Frontal cortex (tissue), 4 donors: ENCODE measurements at places on chromosomes 5 and 9. TPM values are rescaled to one million over a fixed set of nuclear protein-coding genes. Genes with fewer than 3 reads are reported as not detected.

The SLC27A6 gene
- 2.0 TPM for total RNA-seq

The PTTG1 gene
- 12.6 TPM for total RNA-seq

GRCh38 chr9:127154003-127154389, 31.6 kb upstream of the ANGPTL2 start:
- DNase-seq, result no peak

GRCh38 chr9:133735415-133735775, 2.8 kb downstream of the SARDH start:
- DNase-seq, result no peak

DNA sequence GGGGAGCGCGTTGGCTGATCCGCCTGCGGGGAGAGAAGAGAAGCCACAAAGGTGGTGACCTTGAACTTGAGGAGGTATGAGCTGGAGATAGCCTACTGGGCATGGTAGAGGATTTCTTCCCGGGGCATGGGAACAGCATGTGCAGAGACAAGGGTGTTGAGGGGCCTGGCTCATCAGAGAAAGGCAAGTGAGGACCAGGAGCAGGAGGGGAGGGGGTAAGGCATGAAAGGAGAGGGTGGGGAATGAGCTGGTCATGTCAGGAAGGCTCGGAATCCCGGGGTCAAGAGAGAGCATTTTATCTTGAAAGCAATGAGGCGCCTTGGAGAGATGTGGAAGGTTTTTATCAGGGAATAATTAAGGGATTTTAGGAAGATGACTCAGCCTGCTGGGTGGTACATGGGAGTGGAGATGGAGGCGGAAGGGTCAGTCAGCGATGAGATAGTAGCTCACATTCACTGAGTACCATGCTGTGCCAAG, 121.1 kb downstream of the LHX2 start:
- no peak for DNase-seq

The PRRX2 gene
- total RNA-seq, result not detected

DNA sequence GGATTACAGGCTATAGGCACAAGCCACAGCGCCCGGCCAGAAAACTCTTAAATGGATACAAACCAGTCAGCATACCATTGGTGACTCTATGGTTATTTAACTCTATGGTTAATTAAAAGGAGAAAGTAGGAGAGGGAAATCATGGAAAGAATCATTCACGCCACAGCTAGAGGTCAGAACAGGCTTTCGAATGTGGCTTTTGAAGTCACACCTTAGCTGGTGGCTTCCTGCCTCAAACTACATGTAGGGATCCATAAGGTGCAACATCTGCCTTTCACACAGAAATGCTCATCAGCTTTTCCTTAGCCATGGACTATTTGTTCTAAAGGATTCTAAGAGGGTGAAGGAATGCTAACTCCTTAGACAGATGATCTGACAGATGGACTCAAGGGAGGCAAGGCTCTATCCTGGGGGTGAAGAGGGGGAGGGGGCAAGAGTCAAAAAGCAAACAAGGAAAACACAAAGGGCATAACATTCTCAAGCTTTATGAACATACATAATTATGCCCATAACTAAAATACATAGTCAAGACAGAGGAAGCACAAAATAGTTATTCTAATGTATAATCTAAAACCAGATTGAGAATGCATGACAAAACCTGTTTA, 130.9 kb downstream of the EFNA5 start:
- DNase-seq, result no peak

DNA sequence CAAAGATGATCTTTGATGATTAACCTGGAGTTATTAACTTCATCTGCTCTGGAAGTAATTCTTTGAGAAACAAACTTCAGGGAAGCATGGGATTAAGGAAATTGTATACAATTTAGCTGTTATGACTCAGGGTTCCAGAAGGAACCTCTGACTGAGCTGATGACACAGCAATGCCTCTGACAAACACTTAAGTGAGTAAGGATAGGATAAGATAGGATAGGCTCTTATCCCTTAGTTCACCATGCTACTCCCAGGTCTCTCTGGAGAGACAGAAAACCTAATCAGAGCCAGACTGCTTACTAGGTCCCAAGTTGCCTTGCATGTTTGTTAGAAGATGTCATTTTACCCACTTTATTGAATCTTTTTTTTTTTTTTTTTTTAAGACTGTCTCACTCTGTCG, 12.6 kb upstream of the TMEM38B start:
- DNase-seq, result no peak

- no peak for DNase-seq
These were observed 388 bp upstream of the MED10 start for GRCh38 chr5:6378766-6379103.

- no peak for DNase-seq
These were observed 58.1 kb downstream of the ABCA1 start for GRCh38 chr9:104869811-104870210.

DNA sequence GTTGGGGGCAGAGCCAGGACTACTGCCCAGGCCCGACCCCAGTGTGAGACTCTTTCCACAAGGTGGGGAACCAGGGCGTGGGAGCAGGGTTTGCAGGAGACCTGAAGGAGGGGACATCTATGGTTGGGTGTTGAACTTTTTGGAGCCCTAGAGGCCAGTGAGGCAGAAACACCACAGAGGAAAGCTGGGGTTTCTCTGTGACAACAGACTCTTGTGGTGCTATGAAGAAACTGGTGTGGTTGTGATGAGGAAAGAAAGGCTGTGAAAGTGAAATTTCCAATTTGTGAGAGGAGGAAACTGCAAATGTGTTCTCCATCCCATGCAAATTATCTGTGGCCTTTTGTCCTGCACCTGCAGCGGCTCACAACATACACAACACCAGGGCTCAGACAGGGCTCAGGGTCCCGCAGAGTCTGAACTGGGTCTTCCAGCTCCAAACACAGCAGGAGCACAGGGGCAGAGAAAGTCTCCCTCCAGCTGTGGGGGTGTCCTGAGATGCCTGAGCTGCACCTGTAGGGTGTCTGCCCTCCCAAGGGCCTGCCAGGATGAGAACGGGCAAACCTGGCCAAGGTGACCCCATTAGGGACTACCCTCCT, 51.4 kb upstream of the GRHPR start:
- DNase-seq, result no peak

The GPR21 gene
- 28.9 TPM for total RNA-seq

The PCDHA9 gene
- total RNA-seq, result 9.8 TPM

The OR1J2 gene
- not detected for total RNA-seq

DNA sequence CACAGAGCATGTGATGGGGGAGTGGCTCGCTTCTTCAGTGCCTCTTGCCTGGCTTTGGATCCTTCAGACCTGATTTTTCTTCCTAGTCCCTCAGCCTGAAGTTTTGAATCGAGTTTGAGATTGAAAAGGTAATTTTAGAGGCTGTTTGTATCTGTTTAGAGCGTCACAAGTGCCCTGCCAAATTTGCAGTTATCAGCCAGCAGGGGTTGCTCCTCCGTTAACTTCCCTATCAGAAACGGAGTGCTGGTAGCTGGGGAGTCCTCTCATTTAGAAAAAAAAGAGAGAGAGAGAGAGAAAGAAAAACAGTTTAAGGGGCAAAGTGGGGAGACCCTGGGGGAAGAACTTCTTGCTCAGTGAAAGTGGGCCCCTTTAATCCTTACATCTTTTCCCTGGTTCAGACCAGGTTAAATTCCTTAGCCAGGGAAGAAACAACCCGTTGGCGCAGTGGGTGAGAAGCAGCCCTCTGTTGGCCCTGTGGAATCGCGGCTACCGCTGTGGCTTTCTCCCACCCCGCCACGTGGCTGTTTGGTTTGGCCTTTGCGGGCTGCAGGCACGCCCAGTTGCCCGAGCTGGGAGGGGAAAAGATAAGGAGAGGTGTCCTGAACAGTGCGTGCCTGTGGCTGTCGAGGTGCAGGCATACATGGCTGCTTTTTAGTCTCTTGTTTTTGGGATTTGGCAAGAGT, 576.7 kb upstream of the ACO1 start:
- no peak for DNase-seq

DNA sequence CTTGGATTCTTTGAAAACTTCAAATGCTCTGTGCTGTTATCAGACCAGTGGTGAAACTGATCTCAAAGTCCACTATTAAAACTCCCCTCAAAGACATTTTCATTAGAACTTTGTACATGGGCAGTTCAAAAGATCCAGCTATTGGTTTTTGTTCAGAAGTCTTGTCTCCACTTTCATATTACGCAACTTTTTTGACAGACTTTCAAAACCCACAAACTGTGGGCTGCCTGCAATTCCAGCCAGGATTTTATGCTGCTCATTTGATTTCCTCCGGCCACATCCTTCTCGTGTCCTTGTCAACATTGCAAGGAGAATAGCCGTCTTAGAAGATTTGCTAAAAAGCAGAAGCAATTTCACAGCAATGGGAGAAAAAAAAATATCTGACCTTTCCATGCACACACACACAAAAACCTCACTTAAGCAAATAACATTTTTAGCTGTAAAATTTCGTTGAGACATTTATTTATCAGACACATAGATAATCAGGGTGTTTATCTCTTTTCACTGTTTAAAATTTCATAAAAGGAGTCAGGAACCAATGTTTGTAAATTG, 1990.5 kb downstream of the MAT2B start:
- DNase-seq, result no peak

The PCDHGB2 gene
- 6.1 TPM for total RNA-seq

GRCh38 chr9:108530141-108530540, 325.6 kb downstream of the ACTL7B start:
- DNase-seq, result no peak

DNA sequence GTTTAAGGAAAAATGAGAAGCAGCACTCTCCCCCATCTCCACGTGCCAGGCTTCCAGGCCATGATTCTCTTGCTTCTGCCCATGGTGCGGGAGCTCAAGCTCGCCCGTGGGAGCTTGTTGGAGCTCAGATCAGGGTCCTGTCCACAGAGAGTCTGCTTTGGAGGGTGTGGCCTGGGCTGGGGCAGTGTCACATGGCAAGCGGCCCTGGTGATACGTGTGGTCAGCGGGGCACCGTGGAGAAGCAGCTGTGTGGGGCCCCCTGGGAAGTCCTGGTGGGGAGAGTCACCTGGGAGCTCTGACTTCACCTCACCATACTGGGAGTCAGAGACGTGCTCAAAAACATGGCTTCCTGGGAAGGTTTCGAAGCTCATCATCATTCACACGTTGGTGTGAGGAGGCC, 275.3 kb downstream of the GADD45G start:
- DNase-seq, result no peak

DNA sequence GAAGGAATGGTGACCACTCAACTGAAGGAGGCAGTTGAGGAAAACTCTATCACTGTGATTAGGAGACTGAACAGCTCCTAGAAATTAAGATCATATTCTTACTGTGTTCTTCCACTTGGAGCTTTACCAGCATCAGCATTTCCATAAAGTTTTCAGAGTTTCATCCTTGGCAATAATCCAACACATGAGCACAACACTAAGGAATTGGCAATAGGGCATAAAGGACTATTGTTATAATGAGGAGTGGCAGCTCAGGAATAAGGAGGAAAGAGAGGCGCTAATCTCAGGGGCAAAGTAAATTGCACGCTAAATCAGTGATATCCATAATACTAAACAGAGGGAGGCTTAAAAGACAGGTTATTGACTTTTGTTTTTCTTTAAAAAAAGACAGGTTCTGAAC, 338.9 kb downstream of the EFNA5 start:
- DNase-seq, result no peak

DNA sequence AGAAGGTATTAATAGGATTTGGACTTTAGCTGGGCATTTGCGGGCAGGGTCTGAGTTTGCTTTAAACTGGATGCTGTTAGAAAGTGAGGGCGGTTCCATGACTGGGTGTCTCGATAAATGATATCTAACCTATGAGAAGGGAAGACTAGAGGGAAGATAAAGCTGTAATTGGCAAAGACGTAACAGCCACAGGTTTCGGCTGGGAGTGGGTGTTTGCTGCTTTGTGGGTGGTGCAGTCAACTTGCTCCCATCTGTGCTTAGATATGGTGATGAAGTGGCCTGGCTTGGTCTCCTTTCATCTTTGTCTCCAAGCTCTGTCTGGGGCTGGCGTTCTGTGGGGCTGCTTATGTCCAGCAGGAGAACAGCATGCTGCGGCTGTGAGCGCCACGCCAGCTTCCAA, 23.3 kb downstream of the OR2V1 start:
- DNase-seq, result no peak

DNA sequence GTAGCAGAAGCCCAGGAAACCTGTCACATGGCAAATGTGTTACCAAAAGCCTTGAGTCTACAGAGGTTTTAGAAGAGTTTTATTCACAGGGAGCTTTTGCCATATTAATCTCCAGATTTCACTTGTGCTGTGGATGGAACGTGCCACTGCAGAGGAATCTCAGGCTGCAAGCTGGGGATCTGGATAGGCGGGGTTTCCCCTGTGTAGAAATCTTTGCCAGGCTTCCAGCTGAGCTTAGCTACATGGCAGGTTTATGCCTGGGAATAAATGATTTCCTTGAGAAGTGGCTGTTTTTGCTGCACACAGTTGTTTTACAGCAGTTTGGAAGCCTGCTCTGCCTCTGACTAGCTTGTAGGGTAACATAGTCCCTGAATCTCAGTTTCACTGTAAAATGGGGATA, 224.6 kb upstream of the PLPPR1 start:
- DNase-seq, result no peak

DNA sequence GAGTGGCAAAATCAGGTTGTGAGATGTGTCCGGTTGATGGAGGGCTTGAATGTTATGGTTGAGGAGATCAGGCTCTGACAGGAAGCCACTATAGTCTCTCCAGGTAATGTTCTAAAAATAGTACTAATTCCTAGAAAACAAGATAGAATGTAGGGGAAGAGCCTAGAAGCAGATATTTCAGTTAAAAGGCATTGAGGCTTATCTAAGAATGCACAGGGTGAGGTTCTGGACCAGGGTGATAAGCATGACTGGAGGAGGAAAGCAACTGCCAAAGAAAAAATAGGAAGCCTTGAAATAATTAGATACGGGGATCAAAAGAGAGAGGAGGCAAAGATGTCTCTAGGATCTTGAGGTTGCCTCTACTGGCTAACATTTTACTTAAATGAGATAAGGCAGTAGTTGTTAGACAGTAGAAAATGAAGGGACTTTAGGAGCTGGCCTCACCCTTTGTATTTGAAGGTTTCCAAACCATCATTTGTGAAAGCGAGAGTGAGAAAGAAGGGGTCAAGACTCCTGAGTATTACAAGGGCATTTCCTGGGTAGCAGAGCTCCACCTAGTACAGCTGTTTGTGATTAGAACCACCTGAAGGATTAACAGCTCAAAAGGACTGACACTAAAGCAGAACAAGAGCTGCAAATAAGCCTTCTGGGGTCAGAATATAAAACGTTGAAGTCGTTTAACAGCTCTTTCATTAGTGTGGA, 15.4 kb upstream of the ARL15 start:
- no peak for DNase-seq

The ORM1 gene
- total RNA-seq, result 0.82 TPM

DNA sequence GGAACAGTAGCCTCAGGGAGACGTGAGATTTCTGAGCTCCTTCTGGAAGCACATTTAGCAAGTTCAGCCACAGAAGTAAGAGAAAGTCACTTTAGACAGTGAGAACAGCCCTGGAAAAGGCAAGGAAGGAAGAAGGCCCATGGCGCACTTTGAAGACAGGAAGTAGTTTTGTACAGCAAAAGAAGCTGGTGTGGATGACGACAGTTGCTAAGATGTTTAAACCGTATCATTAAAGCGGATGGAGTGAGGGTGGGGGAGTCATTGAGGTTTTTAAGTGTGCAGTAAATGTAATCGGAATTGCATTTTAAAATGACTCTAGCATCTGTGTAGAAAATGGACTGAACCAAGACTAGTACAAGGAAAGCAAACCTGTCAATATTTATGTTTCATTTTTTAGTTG, 15.3 kb upstream of the TRPM3 start:
- no peak for DNase-seq

The PDE6A gene
- not detected for total RNA-seq

GRCh38 chr9:85949586-85950335, 8.8 kb downstream of the NAA35 start:
- DNase-seq, result no peak
